Occipital lobe (tissue), 3 donors: ENCODE measurements at places on chromosomes 16 and 17. TPM values are rescaled to one million over a fixed set of nuclear protein-coding genes. Genes with fewer than 3 reads are reported as not detected.
A peak's percentile ranks its signal among the peaks of the same experiment; 100 is the strongest.

DNA sequence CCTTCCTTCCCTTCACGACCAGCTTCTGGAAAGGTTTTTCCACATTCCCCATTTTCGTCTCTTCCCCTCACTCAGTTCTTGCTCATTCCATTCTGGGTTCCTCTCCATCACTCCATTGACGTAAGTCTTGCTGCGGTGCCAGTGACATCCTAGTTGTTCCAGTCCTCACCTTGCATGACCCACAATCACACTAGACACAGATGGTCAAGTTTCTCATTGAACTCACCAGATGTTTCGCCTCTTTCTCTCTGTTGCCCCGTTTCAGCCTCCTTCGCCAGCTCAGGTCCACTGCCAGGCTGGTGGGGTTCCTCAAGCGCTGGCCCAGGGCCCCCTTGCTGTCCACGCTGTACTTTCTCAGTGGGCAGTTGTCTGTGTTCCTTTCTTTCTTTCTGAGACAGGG lies 43.4 kb downstream of the CCDC42 start:
- DNase-seq: no peak

DNA sequence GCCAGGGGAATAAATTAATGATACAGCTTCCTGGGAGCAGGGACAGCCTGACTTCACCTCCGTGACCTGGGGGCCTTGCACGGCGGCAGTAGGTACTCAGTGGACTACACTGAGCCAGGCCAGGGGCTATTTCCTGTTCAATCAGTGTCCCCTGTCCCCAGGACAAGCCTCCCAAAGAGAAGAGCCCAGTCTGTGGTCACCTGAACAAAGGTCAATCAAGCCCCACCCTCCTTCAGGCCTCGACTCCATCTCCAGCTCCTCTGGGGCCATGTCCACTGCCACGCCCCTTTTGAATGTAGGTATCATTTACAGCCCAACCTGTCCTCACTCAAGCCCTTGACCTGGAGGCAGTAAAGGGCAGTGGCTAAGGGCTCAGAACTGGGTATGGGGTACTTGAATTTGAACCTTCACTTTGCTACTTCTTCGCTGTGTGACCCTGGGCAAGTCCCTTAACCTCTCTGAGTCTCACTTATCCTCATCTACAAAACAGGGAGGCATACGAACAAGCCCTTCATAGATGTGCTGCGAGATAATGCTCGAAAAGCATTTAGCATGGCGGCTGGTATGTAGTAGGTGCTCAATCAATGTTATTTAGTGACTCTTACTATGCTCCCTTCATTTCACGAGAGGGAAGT lies 29.0 kb downstream of the MYH11 start:
- no peak for DNase-seq

GRCh38 chr16:877242-878071 lies 76.9 kb upstream of the GNG13 start:
- no peak for DNase-seq

Gene C16orf96
- total RNA-seq: not detected

- no peak for DNase-seq
These were observed 78.2 kb downstream of the KIF2B start for GRCh38 chr17:53900951-53901350.

- DNase-seq: peak; percentile 3
These were observed 31.7 kb upstream of the KCNJ2 start for GRCh38 chr17:70137451-70138230.

Gene SLC38A10
- 12.3 TPM for total RNA-seq

Gene ZDHHC7
- 24.0 TPM for total RNA-seq

GRCh38 chr17:70073310-70073709 lies 1.7 kb upstream of the KCNJ16 start:
- no peak for DNase-seq

GRCh38 chr16:66304151-66304550 lies 62.3 kb upstream of the CDH5 start:
- DNase-seq: no peak

DNA sequence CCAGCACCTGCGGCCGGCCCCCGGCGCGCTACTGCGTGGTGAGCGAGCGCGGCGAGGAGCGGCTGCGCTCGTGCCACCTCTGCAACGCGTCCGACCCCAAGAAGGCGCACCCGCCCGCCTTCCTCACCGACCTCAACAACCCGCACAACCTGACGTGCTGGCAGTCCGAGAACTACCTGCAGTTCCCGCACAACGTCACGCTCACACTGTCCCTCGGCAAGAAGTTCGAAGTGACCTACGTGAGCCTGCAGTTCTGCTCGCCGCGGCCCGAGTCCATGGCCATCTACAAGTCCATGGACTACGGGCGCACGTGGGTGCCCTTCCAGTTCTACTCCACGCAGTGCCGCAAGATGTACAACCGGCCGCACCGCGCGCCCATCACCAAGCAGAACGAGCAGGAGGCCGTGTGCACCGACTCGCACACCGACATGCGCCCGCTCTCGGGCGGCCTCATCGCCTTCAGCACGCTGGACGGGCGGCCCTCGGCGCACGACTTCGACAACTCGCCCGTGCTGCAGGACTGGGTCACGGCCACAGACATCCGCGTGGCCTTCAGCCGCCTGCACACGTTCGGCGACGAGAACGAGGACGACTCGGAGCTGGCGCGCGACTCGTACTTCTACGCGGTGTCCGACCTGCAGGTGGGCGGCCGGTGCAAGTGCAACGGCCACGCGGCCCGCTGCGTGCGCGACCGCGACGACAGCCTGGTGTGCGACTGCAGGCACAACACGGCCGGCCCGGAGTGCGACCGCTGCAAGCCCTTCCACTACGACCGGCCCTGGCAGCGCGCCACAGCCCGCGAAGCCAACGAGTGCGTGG lies 1.5 kb downstream of the NTN1 start:
- no peak for DNase-seq

- DNase-seq: no peak
These were observed 14.6 kb upstream of the MED9 start for GRCh38 chr17:17462048-17462824.

DNA sequence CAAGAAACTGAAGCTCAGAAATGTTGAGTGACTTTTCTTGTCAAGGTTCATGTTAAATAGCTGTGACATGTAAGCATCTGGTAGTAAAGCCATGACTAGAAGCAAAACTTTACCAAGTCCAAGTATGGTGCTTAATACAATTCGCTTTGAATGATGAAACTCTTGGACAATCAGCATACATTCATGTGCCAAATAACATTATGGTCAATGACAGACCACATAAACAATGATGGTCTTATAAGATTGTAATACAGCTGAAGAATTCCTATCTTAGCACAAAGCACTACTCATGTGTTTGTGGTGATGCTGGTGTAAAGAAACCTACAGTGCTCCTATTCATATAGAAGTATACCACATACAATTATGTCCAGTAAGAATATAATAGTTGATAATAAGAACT lies 97.1 kb upstream of the RPRML start:
- DNase-seq: no peak

DNA sequence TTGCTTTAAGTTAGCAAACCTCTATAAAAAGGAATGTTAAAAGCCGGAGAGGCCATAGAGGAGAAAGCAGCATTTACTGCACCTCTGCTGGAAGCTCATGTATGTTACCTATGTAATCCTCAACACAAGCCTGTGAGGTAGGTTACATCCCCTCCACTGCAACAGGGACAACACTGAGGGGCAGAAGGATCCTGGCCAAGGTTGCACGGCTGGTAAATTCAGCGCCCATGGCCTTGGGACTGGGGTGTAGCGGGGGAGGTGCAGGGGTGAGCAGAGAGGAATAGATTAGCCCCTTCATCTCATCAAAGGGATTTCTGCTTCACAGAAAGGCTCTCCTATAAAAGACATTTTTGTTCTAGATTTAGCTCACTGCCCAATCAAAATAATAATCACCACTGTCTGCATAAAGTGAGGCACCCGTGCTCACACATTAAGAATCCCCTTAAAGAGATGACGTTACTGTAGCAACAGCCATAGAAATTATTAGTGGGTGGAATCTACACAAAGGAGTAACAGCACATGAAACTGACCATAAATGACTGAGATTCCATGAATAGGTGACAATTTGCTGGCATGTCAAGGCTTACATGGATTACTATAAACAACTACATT lies 3.3 kb downstream of the ZCCHC14 start:
- no peak for DNase-seq

GRCh38 chr17:30226878-30227277 lies 8.6 kb downstream of the SLC6A4 start:
- DNase-seq: no peak

GRCh38 chr16:85625053-85625452 lies 11.9 kb downstream of the GSE1 start:
- DNase-seq: no peak

DNA sequence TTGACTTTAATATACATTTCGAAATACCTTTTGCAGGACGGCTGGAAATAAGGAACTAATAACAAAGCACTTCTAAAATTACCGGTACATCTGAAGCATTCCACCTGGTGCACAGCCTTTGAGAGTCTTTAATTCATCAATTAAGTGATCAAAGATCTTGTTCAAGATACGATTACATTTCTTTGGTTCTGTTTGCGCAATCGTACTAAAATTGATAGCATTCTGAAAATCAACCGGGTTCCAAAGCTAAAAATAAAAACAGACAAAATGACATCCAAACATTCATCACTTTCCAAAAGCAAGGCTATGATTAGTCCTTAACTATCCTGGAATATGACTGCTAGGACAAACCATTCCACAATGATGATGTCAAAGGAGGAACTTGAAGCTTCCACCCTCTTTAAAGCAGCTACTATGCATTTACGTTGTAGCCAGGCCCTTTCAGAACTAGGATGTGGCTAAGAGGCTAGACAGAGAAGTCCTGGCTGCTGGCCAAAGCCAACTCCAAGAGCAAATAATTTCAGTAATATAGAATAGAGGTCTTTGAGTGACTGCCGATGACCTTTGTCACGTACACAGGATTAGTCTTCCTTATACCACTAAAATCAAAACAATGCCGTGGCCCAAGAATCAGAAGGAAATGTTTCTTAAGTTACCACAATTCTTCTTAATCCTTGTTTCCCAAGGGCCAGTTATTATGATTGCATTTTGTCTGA lies 299.8 kb upstream of the PSMD7 start:
- no peak for DNase-seq

- DNase-seq: no peak
These were observed 85.3 kb upstream of the LGALS9 start for GRCh38 chr17:27545562-27546229.

- no peak for DNase-seq
These were observed 206.8 kb downstream of the CA10 start for GRCh38 chr17:51951741-51952140.

GRCh38 chr17:78130437-78131101 lies at the start of gene TMC8:
TMC8 (plus strand) TSS chr17:78130771; CDS start chr17:78131589, 818 bp downstream.
- no peak for DNase-seq

DNA sequence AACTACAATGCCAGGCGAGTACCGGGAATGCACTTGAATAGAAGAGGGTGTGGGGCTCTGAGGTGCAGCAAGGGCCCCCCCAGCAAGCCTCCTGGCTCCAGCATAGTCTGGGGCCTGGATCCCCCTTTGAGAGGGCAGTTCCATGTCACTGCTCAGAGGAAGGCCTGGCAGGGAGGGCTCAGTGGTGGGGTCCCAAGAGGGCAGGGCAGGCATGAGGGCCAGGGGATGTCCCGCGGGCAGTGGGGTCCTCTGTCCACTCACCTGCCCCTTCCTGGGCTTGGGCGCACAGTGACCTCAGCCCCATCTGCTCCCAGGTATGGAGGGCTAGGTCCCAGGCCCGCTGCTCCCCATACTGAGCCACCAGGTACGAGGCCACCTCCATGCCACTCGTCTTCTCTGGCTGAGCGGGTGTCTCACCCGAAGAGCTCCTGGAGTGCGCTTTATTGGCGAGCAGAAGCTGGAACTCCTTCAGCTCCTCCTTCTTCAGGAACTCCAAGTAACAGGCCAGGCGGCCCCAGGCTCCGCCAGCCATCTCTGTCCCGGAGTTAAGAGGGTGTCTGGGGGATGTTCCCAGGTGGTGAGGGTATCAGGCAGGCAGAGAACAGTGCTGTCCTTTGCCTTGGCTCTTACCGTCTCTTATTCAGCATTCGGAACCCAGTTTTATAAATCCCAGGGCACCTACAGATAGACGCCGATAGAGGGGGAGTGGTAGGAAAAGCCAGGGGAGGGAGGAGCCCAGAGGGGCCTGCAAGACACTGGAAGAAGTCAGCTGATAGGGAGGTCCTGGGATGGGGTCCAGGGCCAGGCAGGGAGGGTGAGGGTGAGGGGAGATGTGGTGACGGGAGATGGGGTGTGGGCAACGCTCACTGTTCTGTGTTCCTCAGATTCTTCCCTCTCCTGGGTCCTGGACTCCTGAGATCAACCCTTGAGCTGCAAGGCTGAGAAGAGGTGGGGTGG lies 605 bp downstream of the NLRP1 start:
- DNase-seq: no peak
